ENCODE measurements at places on chromosomes 11 and 22.
A peak's percentile ranks its signal among the peaks of the same experiment; 100 is the strongest.

GRCh38 chr11:43341159-43341558 lies 17.6 kb upstream of the TTC17 start:
- no peak for DNase-seq

DNA sequence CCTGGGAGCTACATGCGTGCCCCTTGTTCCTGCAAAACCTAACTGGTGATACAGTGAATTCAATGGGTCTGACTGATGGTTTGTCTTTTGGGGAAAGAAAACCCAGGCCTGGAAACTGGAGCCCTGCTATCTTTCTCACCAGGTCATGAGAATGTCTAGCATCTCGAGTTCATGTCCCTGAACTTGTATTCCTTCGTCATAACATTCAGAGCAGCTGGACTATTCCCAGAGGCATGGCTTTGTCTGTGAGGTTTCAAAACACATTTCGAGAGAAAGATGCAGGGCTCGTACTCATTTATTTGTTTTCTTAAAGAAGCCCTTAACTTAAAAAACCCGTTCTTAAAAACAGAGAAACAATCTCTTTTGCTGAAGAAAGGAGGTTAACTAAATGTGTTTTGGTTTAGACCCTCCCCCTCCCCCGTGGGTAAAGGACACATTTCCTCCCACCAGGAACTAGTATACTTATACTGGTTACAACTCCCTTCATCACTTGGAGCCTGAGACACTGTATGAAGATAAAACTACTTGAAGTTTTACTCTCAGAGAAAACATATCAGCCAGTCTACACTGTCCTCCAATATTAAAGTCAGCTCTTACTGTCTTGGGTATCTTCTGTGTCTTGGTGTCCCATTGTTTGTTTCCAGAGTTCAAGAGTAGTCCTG lies 43.2 kb downstream of the ME3 start:
- DNase-seq = no peak

DNA sequence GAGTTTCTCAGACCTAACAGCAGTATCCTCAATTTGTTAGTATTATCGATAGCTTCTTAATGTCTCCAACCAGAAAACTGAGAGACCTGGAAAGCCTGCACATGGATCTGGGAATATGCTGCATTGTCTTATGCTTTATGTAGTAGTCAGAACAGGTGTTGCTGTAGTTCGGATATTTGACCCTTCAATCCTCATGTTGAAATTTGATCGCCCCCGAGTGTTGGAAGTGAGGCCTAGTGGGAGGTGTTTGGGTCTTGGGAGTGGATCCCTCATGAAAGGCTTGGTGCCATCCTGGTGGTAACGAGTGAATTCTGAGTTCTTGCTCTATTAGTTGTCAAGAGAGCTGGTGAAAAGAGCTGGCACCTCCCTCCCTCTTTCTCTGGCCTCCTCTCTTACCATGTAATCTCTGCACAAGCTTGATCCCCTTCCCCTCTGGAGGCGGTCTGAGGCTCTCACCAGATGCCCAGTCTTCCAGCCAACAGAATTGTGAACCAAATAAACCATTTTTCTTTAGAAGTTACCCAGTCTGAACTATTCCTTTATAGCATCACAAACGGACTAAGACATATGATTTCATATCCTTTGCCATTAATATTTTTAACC lies 227.1 kb downstream of the DDX10 start:
- no peak for DNase-seq

DNA sequence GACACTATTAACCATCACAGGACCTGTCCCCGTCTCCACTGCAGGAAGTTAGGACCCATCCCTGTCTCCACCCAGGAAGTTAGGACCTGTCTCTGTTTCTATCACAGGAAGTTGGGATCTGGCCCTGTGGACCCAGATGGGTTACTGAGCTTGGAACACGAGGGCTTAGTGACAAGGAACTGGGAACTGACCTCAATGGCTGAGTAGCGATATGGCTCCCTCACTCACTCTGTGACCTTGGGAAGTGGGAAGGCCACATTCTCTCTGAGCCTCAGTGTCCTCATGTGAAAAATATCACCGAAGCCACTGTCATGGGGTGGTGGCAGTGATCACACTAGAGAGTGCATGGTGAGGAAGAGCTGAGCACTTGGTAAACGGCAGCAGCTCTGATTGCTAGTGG lies 59.4 kb downstream of the FBLN1 start:
- DNase-seq = no peak

DNA sequence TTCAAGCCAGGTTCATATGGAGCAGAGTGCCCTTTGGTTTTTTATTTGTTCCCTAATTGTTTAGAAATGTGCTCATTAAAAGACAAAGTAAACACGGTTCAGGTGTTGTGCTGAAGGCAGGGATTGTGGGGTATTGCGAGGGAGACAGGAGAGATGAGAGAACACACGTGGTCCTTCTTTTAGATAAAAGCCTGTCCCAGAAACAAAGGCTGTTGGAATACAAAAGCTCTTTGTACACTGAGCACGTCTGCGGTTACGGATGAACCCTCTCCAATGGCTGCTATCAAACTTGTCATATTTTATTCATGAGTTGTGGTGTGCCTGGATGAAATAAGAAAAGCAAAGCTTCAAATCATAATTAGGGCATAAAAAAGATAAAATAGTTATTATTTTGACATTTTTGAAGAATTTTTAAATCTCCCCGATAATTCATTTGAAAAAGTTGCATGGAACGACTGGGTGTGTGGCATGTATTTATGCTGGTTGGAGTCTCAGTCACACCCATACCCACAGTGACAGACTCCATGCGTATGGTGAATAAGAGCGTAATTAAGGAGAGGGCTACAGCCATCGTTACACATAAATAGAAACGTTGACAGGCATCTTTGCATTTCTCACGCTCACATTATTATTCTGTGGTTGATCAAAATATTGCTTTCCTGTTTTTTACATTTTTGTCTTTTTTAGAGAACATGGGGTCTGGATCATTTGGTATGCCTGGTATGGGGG lies 92.9 kb downstream of the NELL1 start:
- DNase-seq = no peak

DNA sequence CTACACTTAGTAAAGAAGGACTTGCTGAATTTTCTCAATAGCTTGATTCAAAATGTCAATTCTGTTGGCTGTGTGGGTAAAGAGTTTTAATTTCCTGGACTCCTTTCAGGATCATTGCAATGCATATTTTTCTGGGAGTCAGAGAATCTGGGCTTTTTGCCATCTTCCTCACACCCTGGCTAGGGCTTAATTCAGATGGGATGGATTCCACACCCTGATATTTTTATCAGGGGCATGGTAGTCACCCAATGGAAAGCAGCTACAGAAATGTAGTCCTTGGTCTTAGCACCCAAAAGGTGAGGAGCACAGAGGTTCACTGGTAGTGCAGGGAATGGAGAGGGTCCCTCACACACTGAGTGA lies 79.3 kb downstream of the SGSM3 start:
- no peak for DNase-seq

DNA sequence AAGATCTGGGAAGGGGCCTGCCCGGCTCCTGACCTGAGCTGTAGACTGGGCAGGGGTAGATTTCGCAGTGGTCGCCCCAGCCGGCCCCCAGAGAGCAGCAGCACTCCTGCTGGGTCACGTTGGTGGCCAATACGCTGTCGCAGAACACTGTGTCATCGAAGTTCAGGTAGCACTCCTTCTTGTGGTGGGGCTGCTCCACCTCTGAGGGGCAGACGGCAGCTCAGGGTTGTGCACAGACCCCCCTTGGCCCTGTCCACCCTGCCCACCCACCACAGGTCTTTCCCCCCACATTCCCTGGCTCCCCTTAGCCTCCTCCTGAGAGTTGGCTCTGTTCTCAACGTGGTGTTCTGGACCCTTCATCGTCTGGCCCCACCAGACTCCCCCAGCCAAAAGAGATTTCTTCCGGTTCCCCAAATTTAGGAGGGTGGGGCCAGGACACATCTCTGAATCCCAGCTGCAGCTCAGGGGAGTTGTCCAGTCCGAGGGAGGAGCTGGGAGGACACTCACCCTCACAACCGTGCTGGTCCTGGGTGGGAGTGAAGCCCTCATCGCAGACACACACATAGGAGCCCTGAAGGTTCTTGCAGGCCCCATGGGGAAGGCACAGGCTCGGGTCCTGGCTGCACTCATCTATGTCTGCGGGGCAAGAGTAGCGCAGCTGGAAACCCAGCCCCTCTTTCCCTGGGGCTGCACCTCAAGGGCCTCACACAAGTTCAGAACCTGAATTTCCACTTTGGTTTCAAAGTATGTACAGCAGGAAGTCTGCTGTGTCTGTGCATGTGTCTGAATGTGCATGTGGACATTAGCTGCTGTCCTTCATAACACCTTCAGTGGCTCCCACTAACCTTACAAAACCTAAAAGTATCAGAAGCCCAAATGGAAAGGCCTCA lies 16.5 kb downstream of the SCYL1 start:
- no peak for DNase-seq

GRCh38 chr11:124732230-124732629 lies 7.5 kb upstream of the NRGN start:
- no peak for DNase-seq

DNA sequence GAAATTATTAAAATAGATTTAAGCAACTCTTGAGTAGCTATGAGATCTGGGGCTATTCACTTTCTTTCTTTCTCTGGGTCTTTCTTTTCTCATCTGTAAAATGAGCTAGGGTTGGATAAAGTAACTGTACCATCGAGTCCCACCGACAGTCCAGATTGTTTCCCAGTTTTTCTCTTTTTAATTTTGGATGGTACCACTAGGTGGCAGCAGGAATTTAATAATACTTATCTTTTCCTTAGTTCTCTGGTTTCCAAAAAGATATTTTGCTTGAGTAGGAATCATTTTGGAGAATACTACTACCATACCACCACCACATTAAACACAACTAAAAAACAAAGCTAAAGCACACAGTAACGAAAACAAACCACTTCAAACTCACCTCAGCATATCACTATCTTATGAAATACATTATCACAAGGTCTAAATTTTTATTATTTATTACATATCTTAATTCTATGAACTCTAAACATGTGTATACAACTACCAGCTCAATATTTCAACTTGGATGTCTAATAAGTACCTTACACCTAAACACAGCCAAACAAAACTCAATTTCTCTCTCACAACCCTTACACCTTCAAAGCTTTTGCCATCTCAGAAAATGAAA lies 584.0 kb downstream of the KCNA4 start:
- no peak for DNase-seq

- peak; percentile 33 for DNase-seq
Measured at GRCh38 chr22:32206774-32207758, 2.2 kb upstream of the RFPL2 start.

DNA sequence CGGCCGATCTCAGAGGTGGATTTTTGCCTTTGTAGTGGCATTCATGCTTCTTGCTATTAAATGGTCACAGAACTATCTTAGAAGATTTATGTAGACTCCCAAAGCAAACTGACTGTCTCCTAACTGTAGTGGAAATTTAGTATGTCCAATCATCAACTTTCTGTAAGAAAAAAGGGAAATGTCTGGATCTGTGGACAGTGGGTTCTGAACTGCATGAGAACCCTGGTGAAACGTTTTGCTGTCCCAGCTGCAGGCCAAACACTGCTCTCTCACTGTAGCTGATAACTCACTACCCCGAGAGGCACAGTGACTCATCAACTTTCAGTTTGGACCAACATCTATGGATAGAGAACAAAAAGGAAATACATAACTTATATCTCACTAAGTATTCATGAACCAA lies 387.1 kb downstream of the SOX6 start:
- no peak for DNase-seq

DNA sequence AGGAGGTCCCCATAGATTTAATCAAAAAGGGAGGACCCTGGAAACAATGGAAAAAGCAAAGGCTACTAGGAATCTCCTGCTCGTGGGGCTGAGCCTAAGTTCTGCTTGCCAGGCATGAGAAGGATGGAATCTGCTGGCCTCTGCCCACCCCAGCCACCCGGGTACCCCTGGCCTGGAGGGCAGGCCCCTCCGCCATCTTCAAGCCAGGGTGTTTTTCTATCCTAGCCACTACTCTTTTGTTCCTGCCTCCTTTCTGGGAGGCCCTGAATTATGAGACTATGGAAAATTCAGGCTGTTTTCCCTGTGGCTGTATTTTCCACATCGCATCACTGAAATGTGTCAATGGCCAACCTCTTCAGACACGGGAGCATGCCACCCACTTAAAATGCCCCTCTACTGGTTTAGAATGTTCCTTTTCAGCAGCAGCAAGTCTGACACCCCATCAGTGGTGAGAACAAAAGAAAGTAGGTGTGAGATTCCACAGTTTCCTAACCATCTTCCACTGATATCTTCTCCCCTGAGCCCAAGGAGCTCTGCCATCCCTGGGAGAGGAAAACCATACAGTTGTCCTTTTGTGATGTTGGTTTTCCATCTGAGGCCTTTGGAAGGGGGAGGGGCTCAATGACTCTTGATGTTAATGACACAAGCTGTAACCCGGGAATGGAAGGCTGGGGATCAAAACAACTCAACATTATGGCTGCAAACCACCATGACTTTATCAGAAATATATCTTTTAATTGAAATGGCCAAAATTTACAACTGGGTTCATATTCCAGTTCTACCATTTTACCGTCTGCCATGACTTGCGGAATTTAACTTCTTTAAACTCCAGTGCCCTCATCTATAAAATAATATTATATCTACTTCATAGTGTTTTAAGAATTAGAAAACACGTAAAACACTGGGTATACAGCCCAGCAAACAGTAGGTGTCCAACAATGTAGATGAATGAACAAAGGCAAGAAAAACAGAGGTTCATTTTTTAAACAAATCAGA lies 22.2 kb downstream of the DKK3 start:
- DNase-seq = no peak

GRCh38 chr22:20057596-20058268 lies 22.3 kb upstream of the DGCR8 start:
- DNase-seq = no peak

GRCh38 chr11:9015677-9016076 lies 11.9 kb upstream of the NRIP3 start:
- peak; percentile 68 for DNase-seq

DNA sequence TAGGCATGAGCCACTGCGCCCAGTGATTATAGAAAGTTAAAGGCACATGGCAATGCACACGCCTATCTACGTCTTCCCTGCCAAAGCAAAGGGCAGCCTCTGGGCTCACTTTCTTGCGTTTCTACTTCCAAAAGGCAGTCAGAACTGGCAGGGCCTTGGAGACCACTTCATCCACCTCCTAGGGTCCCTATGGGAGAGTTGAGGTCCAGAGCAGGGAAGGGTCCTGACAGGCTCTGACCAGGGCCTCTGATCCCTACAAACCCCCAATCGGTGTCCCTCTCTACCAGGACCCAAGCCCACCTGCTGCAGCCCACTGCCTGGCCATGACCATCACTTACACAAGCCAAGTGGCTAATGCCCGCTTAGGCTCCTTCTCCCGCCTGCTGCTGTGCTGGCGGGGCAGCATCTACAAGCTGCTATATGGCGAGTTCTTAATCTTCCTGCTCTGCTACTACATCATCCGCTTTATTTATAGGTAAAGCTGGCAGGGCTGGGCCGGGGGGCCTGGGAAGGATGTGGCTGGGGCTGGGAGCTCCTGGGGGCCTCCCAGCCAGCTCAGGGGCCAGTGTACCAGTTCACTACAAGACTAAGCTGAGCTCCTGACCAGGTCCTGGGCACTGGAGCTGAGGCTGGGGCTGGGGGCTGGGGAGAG lies 1.5 kb downstream of the BEST1 start:
- DNase-seq = no peak

GRCh38 chr11:45354976-45355705 lies 69.0 kb upstream of the SYT13 start:
- peak; percentile 89 for DNase-seq

GRCh38 chr11:20014067-20014402 lies 146.2 kb downstream of the DBX1 start:
- no peak for DNase-seq
